ENCODE measurements at places on chromosomes 4 and X. TPM values are rescaled to one million over a fixed set of nuclear protein-coding genes. Genes with fewer than 3 reads are reported as not detected.

CMC4 gene
- 3.9 TPM for total RNA-seq

KCTD8 gene
- not detected for total RNA-seq

P2RY10 gene
- not detected for total RNA-seq

PDGFRA gene
- total RNA-seq = 14.1 TPM

LRP2BP gene
- total RNA-seq = 0.26 TPM

HTN3 gene
- not detected for total RNA-seq

SAGE1 gene
- total RNA-seq = not detected

GRCh38 chr4:17092736-17093437 is 194.4 kb upstream of the LDB2 start:
- DNase-seq = no peak

- no peak for DNase-seq
These were observed 25.4 kb downstream of the ATP7A start for GRCh38 chrX:77935886-77936285.

- DNase-seq = no peak
These were observed 19.6 kb downstream of the CD40LG start for GRCh38 chrX:136667446-136668168.

GRCh38 chr4:54643958-54644751 is 13.6 kb upstream of the KIT start:
- no peak for DNase-seq

GRCh38 chrX:38817004-38817703 is 15.9 kb downstream of the MID1IP1 start:
- peak; percentile 52 for DNase-seq

GRCh38 chr4:182400081-182400480 is 156.9 kb downstream of the TENM3 start:
- no peak for DNase-seq

DNA sequence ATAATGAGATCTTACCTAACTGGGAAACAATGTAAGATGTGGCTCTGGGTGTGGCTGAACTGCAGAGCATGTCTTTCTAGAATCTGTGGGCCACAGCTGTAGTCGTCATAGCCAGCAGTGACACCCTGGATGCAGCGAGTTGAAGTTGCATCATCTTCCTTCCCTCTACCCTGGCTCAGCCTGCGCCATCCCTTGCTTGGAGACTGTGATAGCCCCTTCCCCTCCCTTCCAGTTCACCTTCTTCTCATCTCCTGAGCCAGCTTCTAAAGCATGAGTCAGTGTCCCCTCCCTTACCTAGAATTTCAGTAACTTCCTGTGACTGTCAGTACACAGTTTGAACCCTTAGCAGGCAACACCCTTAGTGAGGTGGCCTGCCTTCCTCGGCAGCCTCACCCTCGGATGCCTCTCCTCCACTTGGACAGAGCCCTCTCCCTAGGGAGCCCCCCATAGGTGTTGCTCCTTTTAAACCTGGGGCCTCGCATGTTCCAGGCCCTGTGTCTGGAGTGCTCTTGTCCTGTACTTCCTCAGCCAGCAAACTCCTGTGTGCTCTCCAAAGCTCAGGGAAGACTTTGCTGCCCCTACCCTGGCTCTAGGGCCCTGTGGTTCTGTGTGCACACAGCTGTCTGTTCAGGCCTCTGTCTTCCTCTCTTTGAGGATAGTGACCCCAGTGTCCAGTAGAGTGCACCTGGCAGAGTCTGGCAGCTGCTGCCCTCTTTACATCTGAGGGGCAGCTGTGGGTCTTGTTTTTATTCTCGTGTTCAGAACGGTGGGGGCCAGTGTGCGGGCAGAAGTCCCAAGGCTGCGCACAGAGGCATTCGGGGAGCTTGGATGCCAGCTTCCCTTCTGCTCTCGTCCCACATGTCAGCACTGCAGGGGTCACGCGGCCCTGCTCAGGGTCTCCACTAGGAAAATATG is 43.7 kb upstream of the TADA2B start:
- no peak for DNase-seq
